Testis (tissue), 5 donors: ENCODE measurements at places on chromosomes 5 and 9. TPM values are rescaled to one million over a fixed set of nuclear protein-coding genes. Genes with fewer than 3 reads are reported as not detected.

DNA sequence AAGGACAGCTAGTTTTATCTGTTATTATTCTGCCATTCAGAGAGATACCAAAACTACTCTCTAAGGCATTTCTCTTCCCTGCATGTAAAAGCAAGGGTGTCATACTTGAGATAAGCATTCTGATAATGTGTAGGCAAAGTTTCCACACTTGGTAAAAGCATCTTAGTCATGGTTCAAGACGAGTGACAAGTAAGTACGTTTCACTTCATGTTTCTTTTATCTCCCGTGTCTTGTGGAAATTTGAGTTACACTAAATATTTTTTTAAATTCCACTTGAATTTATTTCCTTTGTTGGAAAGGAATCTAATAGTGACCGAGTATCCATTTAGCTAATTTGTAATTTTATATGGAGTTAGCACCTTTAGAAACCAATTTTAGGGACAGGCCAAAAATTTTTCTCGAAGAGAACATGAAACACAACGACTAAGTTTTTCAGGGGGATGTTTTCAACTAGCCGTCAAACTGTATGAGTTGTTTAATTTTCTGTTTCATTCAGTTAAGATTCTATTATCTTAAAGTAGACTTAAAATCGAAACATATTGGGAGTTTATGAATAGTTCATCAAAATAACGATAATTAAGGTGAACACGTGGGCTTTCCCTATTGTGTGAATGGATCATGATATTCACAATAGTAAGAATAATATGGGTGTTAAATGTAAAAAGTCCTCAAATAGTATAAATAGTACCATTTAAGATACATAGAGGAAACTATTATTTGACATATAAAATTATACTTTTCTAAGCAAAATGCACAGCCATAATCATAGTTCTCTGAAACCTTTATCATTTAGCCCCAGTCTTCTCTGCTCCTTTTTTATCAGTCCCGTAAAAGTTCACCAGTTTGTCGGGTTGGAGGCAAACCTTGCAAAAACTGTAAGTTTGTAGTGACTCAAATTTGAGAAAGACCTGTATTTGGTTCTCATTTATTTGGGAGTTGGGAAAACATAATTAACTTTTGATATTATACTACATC is 1.6 kb downstream of the RFESD start:
- H3K4me3 ChIP-seq, result peak overlapping the region; percentile 66
- no peaks in the 10 kb centered on the region for H3K27me3 ChIP-seq
- no peaks in the 10 kb centered on the region for H3K36me3 ChIP-seq

- no peak overlapping the region for H3K4me3 ChIP-seq
- peaks cover 12% of the 10 kb centered on the region for H3K4me1 ChIP-seq
- no peaks in the 10 kb centered on the region for H3K27me3 ChIP-seq
- no peaks in the 10 kb centered on the region for H3K36me3 ChIP-seq
- peak overlapping the region; percentile 59 for H3K27ac ChIP-seq
Observed at GRCh38 chr9:72827950-72828731, 124.7 kb downstream of the ALDH1A1 start.

The CD274 gene
- total RNA-seq, result 1.3 TPM

The OR13C4 gene
- total RNA-seq, result not detected

The FAM78A gene
- 30.8 TPM for total RNA-seq

DNA sequence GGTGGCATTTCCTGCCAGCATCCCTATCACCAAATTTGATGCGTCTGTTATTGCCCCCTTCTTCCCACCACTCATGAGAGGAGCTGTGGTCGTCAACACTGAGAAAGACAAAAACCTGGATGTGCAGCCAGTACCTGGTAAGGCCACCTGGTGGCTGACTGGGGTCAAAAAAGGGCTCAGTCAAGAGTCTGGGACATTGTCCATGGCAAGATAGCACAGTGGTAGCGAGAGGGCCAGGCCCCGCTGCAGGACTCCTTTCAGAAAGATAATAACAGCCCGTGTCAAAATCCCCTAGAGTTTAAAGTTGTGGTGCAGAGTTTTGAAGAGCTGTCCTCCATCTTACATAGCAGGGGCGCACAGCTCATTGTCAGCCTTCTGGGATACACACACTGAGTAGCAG is 40.8 kb downstream of the CSF1R start:
- H3K4me3 ChIP-seq, result no peak overlapping the region
- H3K27me3 ChIP-seq, result no peaks in the 10 kb centered on the region
- H3K27ac ChIP-seq, result no peak overlapping the region
- no peak for DNase-seq
- H3K4me1 ChIP-seq, result peaks cover 27% of the 10 kb centered on the region

The CENPH gene
- total RNA-seq, result 38.0 TPM

The LRRC14B gene
- total RNA-seq, result 0.93 TPM

GRCh38 chr9:129888293-129889121 is 53.2 kb downstream of the USP20 start:
- H3K4me1 ChIP-seq, result peaks cover 37% of the 10 kb centered on the region
- no peaks in the 10 kb centered on the region for H3K27me3 ChIP-seq
- H3K4me3 ChIP-seq, result no peak overlapping the region
- H3K36me3 ChIP-seq, result no peaks in the 10 kb centered on the region
- H3K27ac ChIP-seq, result no peak overlapping the region
- DNase-seq, result no peak

DNA sequence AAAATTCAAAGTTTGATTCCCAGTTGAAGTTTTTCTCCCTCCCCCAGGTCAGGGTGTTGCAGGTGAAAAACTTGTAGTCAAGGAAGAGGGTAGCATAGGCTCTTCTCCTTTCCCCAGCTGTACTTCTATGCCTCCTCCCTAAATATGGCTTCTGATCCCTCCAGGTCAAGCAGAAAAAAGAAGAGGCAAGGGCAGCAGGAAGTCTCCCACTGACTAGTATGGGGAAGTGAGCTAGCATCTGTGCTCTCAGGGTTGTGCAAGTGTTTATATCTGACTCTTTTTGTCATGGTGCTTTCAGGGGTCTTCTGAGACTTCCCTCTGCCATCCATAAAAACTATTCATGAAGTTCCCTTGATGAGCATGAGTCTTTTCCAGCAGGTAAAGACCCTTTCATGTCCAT is 76.0 kb downstream of the ATPSCKMT start:
- no peaks in the 10 kb centered on the region for H3K27me3 ChIP-seq
- no peak for DNase-seq
- no peak overlapping the region for H3K4me3 ChIP-seq
- H3K36me3 ChIP-seq, result no peaks in the 10 kb centered on the region
- no peak overlapping the region for H3K27ac ChIP-seq

The STKLD1 gene
- 20.9 TPM for total RNA-seq

The INSL6 gene
- total RNA-seq, result 32.8 TPM

The SLC34A3 gene
- 0.24 TPM for total RNA-seq

The SEMA6A gene
- 67.6 TPM for total RNA-seq

- no peak overlapping the region for H3K4me3 ChIP-seq
- H3K27me3 ChIP-seq, result no peaks in the 10 kb centered on the region
- no peak overlapping the region for H3K27ac ChIP-seq
- DNase-seq, result peak; percentile 8
Observed at GRCh38 chr5:2899311-2899710, 147.8 kb upstream of the IRX2 start.

The PPP1R26 gene
- 38.8 TPM for total RNA-seq

- no peak for DNase-seq
- H3K27me3 ChIP-seq, result no peaks in the 10 kb centered on the region
- H3K4me3 ChIP-seq, result no peak overlapping the region
Observed at GRCh38 chr5:74306845-74307244, 333.7 kb downstream of the ENC1 start.

- DNase-seq, result no peak
- H3K27me3 ChIP-seq, result no peaks in the 10 kb centered on the region
- H3K4me1 ChIP-seq, result peaks cover 17% of the 10 kb centered on the region
- no peaks in the 10 kb centered on the region for H3K36me3 ChIP-seq
- no peak overlapping the region for H3K4me3 ChIP-seq
Observed at GRCh38 chr9:137311986-137312851, 10.1 kb upstream of the NRARP start.

DNA sequence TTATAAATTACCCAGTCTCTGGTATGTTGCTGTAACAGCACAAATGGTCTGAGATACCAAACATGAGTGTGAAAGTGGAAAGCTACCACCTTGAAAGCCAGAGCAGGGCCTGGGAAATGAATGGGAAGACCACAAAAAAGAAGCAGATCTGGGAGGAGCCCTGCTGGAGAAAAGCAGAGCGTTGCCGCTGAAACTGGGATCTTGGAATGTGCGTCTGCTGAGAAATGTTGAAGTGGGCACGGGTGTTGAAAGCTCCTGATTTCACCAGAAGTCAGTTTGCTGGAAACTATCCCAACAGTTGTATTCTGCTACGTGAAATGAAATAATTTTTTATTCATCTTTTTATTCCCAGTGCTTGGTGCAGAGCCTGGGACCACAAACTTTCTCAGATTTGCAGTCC is 40.0 kb downstream of the NUDT12 start:
- peaks cover 5% of the 10 kb centered on the region for H3K4me1 ChIP-seq
- no peaks in the 10 kb centered on the region for H3K36me3 ChIP-seq
- H3K4me3 ChIP-seq, result no peak overlapping the region
- no peaks in the 10 kb centered on the region for H3K27me3 ChIP-seq

DNA sequence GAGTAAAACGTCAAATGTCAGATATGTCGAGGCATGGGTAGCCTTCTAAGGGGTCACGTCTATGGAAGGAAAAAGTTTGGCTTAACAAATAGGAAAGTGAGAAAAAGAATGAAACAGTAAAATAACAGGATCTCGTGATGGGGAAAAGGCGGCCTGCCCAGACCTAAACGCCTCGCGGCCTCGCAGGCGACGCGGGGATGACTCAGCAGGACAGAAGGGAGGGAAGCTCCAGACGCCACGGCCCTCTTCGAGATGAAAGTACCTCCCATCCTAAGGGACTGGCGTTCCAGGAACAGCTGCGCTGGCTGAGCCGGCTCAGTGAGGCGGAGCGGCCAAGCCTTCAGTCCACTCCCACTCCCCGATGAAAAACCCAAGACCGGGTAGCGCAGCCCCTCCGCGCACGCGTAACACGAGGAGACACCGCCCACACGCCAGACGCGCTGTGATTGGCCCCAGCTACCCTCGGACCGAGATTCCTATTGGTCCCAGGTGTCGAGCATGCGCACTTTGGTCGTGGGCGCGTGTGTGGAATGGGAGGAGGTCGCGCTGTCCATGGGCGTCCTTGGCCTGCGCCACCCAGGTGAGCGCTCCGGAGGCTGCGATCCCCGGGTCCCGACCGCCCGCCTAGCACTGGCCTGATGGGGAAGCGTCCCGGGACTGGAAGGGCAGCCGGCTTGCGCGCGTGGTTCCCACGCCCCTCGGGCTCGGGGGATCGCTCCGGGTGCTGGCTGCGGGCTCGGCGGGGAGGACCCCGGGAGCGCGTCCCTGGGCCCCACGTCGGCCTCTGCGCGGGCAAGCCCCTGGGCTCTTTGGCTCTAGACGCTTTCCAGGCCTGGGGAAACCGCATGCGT is 588.5 kb downstream of the MTRR start:
- peak overlapping the region; percentile 80 for H3K4me3 ChIP-seq
- DNase-seq, result peak; percentile 94
- H3K27ac ChIP-seq, result peak overlapping the region; percentile 84
- H3K4me1 ChIP-seq, result no peaks in the 10 kb centered on the region

The IL13 gene
- total RNA-seq, result 17.3 TPM

DNA sequence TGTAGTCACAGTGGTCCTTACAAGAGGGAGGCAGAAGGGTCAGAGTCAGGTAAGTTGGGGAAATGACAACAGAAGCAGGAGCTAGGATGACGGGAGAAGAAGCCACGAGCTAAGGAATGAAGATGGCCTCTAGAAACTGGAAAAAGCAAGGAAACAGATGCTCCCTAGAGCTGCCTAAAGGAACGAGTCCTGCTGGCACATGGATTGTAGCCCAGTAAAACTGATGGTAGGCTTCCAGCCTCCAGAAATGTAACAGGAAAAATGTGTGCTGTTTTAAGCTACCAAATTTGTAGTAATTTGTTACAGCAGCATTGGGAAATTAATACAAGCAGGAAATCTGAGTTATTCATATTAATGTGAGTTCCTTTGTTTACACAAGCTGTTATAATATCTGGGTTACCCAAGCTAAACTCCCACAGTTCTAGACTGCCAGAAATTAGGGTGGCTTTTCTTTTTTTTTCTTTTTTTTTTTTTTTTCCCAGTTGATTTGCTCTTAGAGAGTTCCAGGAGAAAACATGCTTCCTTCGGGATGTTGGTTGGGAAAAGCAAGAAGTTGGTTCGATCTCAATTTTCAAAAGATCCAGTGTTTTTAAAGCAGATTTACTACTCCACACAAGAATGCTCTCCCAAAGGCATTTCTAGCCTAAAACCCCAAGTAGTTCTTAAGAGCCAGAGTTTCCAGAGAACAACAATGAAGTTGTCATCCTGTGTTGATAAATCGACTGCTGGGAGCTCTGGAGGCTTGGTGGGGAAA is 400.0 kb upstream of the SLC24A2 start:
- no peaks in the 10 kb centered on the region for H3K36me3 ChIP-seq
- no peak for DNase-seq

GRCh38 chr5:113166852-113167366 is 190.3 kb downstream of the DCP2 start:
- H3K27ac ChIP-seq, result no peak overlapping the region
- H3K36me3 ChIP-seq, result no peaks in the 10 kb centered on the region
- H3K4me3 ChIP-seq, result no peak overlapping the region
- DNase-seq, result no peak
- H3K27me3 ChIP-seq, result no peaks in the 10 kb centered on the region

DNA sequence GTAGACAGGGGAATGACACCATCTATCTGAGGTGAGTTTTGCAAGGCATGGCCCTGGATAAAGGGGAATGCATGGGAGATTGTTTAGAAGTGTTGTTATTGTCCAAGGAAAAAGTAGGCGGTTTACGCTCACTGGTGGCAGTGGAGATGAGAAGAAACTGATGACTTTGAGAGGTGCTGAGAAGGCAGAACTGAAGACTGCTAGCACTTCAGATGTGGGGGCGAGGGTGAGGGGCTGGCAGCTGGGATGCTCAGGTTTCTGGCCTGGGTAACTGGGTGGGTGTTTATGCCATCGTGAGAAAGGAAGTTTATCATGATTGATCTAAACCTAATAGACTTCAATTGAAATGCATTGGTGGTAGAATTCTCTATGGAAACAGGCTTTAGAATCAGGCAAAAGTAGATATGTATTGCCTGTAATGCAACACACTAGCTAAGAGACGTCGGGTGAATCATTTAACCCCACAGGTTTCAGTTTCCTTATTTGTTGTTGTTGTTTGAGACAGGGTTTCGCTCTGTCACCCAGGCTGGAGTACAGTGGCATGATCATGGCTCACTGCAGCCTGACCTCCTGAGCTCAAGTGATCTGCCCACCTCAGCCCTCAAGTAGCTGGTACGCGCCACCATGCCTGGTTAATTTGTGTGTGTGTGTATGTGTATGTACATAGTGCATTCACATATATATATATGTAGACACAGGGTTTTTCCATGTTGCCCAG is 123.5 kb downstream of the SLC24A2 start:
- no peaks in the 10 kb centered on the region for H3K27me3 ChIP-seq
- DNase-seq, result no peak
- H3K4me3 ChIP-seq, result no peak overlapping the region
- no peaks in the 10 kb centered on the region for H3K4me1 ChIP-seq

GRCh38 chr5:81679885-81680284 is 71.0 kb downstream of the SSBP2 start:
- no peaks in the 10 kb centered on the region for H3K36me3 ChIP-seq
- no peaks in the 10 kb centered on the region for H3K4me1 ChIP-seq
- no peak overlapping the region for H3K4me3 ChIP-seq
- H3K27ac ChIP-seq, result no peak overlapping the region
- H3K27me3 ChIP-seq, result no peaks in the 10 kb centered on the region
